ENCODE measurements at places on chromosomes 5 and 9.

DNA sequence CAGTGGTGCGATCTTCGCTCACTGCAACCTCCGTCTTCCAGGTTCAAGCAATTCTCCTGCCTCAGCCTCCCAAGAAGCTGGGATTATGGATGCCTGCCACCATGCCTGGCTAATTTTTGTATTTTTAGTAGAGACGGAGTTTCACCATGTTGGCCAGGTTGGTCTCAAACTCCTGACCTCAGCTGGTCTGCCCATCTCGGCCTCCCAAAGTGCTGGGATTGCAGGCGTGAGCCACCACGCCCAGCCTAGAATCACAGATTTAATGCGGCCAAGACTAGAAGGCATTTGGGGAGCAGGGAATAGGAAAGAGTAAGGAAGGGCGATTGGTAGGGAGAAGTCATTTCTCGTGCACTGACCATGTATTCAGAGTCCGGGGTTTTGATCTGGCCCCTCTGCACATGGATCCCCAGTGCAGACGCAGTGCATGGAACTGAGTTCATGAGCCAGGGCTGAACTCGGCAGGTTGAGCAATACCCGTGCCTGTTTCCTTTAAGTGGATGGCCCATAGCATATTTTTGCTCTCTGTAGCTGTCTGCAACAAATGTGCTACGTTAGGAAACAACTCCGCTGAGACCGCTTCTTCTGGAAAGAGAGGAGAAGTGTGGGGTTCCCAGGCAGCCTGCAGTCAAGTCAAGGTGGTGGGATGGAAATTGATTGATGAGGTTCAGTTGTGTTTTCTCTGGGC lies 3.4 kb upstream of the HMCN2 start:
- peak; percentile 16 for DNase-seq

DNA sequence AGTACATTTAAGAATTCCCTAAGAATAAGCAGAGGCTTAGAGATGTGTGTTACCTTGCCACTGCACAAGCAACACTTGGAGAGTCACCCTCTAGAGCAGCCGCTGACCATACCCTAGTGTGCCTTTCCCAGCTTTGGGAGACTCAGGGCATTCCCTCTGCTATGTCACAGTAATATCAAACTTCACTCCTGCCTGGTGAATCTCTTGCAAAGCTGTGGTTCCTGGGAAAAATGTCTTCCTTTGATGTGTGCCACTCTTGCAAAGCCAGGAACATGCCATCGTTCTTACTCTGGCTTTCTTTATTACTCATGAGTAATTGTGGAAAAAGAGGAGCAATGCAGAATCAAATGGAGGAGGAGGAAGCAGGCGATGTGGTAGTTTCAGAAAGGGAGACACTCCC lies 173.2 kb downstream of the CCDC192 start:
- no peak for DNase-seq

- no peak for DNase-seq
These were observed 64.9 kb downstream of the CFAP95 start for GRCh38 chr9:69885474-69885929.

DNA sequence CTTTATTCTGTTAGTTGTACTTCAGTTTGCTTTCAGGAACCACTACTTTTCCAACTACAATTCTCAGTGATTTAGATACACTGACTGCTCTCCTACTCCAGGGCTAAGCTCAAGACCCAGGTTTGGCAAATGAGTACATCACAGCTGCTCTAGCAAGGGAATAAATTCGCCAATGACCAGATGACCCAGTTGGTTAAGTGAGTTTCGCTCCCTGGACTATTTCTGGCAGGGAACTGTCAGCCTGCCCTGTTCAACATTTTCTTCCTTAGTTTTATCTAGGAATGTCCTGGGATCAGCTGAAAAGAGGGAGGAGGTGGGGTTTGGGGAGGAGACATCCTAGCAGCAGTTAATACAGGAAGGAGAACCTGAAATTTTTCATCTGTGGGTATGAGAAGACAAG lies 6.4 kb upstream of the STARD4 start:
- DNase-seq: no peak

DNA sequence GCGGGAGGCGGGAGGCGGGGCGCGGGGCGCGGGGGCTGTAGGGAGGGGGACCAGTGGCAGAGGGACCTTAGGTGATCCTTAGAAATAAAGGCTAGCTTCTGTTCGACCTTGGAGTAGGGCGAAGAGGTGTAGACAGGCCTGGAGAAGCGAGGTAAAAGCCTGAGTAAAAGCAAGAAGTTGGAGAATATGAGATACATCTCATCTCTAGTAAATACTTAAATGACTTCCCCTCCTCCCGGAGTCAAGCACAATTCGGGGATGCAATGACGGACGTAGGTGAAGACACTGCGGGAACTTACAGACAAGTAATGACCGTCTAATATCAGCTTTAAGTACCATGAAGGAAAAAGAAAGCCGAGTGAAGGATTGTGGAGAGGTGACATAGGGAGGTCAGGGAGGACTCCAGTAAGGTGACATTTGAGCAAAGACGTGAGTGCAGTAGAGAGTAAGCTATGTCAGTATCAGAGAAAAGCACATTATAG lies 466 bp downstream of the SMC2 start:
- no peak for DNase-seq

DNA sequence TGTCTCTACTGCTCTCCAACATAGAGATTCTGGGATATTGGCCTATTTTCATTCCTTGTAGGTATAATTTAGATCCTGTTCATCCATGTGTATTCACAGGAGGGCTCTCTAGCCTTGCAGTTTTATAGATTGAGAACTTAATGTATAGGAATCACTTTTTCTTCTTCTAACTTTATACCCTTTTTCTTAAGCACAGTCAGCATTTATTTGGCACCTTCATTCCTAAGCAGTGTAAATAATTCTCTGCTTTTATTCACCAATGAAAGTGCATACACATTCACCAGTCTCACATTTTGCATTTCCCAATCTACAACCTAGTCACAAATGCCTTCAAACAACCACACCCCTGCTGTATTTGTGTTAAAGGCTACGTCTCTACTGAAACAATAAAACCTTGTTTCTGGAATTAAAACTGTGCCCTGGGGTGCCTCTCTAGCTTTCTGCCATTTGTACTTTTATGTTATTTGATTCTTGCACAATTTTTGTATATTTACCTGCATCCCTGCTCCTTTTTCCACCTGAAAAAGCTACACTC lies 49.3 kb downstream of the NREP start:
- no peak for DNase-seq

- no peak for DNase-seq
These were observed 282.3 kb upstream of the TUT7 start for GRCh38 chr9:86636519-86636918.

- no peak for DNase-seq
These were observed 104.8 kb downstream of the VCAN start for GRCh38 chr5:83576341-83576740.

DNA sequence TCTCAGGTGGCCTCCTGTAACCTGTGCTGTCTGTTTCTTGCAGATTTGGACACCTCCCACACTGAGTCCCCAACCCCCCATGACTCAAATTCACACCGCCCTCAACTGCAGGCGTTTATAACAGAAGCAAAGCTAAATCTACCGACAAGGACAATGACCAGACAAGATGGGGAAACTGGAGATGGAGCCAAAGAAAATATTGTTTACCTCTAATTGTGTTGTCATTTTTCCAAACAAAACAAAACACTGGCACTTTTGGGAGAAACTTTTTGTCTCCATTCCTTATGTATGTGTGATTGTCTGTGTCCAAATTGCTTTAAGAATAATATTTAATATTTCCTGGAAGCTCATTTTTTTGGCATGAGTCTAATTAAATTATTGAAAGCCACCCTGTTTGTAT lies 314.8 kb downstream of the ARHGEF28 start:
- no peak for DNase-seq
